ENCODE measurements at places on chromosomes 4 and X.

DNA sequence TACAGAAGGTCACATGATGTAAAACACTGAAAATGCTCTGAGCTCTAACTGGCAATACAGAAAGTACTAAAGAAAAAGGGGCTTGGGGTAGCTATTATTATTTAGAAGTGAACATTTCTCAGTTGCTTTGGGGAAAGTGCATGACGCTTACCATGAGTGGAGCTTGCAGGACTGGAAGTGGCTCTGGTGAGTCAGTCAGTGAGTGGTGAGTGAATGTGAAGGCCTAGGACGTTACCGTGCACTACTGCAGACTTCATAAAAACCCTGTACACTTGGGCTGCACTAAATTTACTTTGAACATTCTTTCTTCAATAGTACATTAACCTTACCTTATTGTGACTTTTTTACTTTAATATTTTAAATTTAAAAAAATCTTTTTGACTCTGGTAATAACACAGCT, 89.3 kb upstream of the ENPP6 start:
- no peak for DNase-seq

DNA sequence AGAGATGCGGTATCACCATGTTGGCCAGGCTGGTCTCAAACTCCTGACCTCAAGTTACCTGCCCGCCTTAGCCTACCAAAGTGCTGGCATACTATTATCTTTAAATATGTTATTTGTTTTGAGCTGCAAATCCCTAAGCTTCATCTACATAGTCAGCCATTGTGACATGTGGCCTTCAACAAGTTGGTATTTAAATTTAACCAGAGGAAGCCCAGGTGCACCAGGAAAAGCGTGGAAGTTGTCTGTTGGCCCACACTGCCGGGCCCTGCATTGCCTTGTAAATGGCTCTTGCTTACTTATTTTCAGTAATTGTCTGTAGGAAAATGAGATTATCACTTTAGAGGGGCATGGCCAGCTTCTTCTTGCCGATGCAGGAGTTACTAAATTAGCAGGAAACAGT, 6.0 kb downstream of the WWC2 start:
- DNase-seq, result no peak

GRCh38 chrX:123311486-123311885, 127.4 kb downstream of the GRIA3 start:
- DNase-seq, result no peak

DNA sequence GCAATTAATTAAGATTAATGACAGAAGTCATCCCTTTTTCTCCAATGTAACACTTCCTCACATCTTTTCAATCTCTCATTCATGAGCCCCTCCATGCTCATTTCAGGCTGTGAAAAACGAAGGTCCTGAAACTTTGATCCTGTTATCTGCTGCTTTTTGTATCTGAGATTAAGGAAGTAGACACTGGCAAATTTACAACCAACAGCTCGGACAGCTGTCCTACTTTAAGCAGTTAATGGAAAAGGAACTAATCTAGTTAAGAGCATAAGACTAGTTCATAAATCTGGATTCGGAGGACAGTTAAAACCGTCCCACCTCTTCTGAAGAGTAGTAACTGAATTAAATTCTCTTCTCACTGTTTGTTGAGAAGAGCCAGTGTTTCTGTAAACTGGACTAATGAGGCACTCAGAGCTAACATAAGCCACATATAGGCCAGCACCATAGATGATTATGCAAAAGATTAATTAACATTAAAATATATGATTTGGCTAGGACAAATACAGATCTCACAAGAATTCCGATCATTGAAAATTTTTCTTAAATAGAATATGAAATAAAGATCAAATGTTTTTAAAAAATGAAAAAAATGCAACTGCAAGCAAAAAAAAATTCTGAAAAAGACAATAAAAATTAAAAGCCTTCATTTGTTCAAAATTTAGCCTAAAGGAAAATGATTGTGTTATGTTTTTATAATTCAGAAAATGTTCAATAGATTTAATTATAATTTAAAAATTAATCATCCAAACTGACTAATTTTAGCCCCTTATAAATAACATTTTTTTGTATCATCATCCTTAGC, 114.4 kb downstream of the ANTXR2 start:
- DNase-seq, result no peak

DNA sequence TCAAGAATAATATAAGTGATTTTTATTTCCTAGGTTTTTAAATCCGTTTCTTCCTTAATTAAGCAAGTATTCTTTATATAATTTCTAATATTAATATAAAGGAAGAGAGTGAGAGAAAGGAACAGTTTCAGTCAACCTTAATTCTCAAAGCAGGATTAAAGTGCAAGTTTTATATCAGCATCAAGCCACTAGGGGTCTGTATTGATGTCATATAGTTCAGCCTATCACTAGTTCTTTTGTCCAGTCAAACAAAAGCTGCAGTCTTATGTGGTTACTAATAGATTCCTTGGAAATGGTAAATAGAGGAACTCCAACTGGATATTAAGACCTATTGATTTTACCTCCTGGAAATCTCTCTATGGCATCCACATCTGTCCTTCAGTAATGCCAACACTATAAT, 82.0 kb downstream of the NAP1L3 start:
- DNase-seq, result no peak

All from CD4-positive, alpha-beta T cell treated with Interferon alpha-2 for 1 hour (primary cell).